ENCODE measurements at places on chromosomes 1 and 21.

GRCh38 chr1:109111386-109112055, 2.4 kb upstream of the ELAPOR1 start:
- no peak for DNase-seq

- DNase-seq, result no peak
These were observed 11.4 kb downstream of the NCF2 start for GRCh38 chr1:183578856-183579255.

GRCh38 chr1:46638921-46639320, 22.3 kb upstream of the MOB3C start:
- no peak for DNase-seq

DNA sequence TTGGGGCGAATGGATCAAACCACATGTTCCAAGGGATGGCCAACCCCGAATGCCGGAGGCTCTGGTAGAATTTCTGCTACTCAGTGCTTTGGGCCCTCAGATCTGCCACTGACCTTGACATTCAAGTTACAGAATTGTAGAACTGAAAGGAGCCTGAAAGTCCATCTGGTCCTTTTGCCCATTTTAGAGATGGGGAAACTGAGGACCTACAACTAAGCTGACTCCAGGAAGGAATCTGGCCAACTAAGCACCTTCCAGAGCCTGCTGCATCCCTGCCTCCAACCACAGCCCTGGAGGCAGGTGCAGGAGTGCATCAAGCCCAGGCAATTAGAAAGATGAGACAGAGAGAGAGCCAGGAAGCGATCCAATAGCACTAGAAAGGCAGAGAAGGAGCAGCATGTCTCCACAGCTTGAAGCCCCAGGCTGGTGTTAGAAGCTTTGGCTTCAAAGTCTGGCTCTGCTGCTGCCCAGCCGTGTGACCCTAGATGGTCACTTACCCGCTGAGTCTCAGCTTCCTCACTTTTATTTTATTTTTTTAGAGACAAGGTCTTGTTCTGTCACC, 1.3 kb upstream of the CTRC start:
- no peak for DNase-seq

DNA sequence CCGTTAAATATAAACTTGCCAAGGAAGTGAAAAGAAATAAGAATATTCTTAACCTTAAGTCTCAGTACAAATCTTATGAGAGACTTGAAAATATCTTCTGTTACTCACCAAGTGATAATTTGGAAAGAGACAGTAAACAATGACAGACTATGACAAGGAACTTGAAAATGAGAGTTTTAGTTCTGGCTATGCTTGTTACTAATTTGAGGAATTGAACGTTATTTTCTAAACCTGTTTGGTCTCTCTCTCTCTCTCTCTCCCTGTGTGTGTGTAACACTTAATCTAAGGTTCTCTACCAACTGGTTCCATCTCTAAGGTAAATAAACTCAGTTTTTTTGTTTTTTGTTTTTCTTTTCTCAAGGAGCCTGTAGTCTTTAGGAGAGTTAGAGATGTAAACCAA, 161.8 kb downstream of the AMY1C start:
- no peak for DNase-seq

DNA sequence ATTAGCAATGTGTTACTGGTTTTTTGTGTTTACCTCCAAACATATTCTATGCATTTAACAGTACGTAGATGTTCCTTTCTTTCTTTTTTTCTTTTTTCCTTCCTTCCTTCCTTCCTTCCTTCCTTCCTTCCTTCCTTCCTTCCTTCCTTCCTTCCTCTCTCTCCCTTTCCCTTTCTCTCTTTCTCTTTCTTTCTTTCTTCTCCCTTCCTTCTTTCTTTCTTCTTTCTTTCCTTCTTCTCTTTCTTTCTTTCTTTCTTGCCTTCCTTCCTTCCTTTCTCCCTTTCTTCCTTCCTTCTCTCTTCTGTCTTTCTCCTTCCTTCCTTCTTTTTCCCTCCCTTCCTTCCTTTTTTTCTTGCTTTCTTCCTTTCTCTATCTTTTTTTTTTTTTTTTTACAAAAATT, 46.2 kb upstream of the GNG12 start:
- no peak for DNase-seq

GRCh38 chr1:230768903-230769570, 21.8 kb downstream of the CAPN9 start:
- no peak for DNase-seq

GRCh38 chr21:25186273-25186672, 421.0 kb downstream of the MRPL39 start:
- DNase-seq, result no peak

DNA sequence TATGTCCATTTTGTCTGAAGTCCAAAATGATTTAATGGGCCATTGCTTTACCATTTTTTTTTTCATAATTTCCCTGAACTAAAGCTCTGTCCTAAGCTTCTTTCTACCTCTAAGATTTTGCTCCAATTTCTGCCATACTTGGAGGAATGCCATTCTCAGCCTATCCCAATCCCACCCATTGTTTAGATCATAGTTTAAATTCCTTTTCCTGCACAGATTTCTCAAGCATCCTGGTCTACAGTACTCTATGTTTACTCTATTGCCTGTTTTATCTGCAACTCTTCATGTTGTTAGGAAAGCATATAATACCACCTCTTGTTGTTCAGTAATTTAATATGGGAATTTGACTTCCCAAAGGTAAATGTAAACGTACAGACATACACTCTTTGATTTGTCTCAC, 30.8 kb downstream of the ADAMTS1 start:
- no peak for DNase-seq

DNA sequence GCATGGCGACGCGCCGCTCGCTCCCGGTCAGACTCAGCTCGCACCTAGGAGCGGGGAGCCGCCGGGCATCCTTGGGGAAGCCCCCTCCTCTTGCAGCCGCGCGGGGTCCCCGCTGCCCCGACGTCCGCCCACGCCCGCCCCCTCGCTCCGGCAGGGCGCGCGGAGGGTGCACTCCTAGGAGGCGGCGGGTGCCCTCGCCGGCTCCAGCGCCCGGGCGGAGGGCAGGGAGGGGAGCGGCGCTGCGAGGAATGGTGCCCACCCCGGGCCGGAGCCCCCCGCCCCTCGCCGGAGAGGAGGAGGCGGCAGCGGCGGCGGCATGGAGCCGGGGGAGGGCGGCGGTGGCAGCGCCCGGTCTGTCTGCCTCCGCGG, 488 bp downstream of the FAM78B start:
- DNase-seq, result no peak

All from activated naive CD4-positive, alpha-beta T cell (primary cell).